ENCODE measurements at places on chromosomes 1 and 21. TPM values are rescaled to one million over a fixed set of nuclear protein-coding genes. Genes with fewer than 3 reads are reported as not detected.

- no peak for DNase-seq
Observed at GRCh38 chr1:53572815-53573173, 113.6 kb downstream of the DMRTB1 start.

DNA sequence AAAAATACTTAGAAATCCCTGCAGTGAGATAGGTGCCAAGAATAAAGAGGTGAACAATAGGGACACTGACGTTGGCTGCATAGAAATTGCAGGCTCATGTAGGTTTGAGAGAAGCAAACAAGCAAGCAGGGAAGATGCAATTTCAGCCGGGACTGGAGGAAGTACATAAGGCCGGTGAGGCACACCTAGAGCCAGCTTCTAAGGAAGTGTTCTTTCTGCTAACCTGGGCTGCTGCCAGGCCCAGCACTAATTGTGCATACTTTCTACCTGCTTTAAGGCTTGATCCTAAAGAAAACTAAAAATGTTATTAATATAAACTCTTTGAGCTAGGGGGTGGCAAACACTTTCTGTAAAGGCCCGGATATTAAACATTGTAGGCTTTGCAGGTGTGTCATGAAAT lies 71.0 kb downstream of the LMO4 start:
- DNase-seq: no peak

CYP4A22 gene
- polyA plus RNA-seq: 7.5 TPM

- no peak for DNase-seq
Observed at GRCh38 chr1:10539411-10540043, 64.8 kb downstream of the PEX14 start.

GRCh38 chr1:171841931-171842761 lies 848 bp downstream of the DNM3 start:
- DNase-seq: no peak

ZMPSTE24 gene
- polyA plus RNA-seq: 60.3 TPM

DNA sequence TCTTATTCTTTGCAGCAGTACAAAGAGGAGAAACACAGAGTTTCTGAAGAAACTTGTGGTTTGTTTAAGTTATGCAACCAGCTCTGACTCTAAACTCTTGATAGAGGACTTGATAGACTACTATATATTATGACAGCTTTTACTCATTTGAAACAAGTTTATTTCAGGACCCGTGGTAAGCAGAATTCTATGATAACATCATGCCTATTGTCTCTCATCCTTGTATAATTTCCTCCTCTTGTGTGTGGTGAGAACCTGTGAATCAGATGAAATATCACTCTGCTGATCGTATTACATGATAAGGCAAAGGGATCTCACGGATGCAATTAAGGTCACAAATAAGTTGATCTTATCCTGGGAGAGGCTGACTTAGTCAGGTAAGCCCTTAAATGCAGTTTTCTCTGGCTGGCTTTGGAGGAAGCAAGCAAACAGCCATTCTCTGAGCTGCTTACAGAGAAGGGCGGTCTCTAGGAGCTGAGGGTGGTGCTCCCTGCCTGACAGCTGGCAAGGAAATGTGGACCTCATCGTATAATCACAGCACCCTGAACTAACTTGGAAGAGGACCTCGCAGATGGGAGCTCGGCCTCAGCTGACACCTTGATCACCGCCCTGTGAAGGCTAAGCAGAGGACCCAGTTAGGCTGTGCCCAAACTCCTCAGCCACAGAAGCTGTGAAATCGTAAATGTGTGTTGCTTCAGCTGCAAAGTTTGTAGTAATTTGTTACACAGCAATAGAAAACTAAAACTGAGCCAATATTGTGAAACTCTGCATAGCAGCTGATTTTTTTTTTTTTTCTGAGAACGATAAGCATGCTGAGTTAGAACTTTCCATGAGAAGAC lies 151.1 kb upstream of the DPT start:
- no peak for DNase-seq

TAS1R1 gene
- polyA plus RNA-seq: not detected

DNA sequence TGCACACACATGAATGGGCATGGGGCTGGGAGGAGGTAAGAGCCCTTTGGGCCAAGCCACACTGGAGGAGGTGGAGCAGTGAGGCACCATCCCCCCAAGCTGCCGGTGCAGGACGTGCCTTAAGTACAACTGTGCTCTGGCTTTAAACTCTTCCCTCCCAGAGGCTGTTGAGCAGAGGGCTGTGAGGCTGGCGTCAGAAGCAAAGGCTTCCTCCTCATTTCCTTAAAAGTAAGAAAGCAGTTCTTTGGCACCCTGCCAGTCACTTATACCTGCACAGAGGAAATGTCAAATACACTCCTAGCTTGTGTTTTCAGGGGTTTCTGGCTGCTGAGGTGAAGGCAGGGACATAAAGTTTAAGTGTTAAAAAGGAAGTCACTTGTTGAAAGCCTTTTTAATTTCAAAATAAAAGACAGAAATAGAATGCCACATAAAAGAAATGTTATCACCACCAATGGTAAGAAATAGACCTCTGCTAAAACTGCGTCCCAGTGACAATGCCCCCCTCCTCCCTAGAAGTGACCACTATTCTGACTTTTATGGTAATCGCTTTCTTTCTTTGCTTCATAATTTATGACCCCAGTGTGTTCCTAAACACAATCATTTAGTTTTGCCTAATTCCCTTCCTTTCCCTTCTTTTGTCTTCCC lies 33.0 kb downstream of the LAMC2 start:
- DNase-seq: no peak

CAMSAP2 gene
- 42.7 TPM for polyA plus RNA-seq

DNA sequence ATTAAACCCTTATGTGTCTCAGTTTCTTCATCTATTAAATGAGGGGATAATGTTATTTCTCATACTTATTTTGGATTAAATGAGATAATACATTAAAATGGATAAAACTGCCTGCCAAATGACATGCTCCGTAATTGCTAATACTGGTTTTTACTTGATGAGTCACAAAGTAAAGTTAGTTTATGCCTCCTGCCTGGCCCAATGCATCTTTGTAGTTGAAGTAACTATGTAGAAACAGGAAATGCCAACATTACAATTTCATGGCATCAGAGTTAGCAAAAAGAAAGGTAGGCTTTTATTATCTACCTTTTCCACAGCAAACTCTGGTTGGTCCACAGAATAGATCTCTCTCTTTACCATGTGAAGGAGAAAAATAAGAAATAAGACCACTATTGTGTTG lies 214.5 kb downstream of the TBX15 start:
- no peak for DNase-seq

TDRD10 gene
- 1.1 TPM for polyA plus RNA-seq

- no peak for DNase-seq
Observed at GRCh38 chr1:84611091-84611490, 36.9 kb upstream of the CTBS start.

- no peak for DNase-seq
Observed at GRCh38 chr1:247054992-247055415, 23.6 kb downstream of the ZNF670 start.

DNA sequence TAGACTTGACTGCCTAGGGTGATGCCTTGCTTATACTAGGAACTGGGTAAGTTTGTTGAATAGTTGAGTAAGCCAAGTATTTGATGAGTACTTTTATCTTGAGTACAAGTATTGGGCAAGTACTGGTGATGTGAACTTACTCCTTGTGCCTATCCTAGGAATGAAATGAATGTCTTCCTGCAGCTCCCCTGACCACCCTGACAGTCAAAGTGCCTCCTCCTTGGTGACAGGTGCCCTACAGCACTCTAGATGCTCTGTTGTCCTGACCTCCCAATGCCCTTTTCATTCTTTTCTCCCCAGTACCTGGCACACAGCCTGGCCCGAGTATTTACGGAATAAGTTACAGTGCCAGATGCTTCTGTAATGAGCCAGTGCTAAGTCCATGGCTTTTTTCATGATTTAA lies 25.5 kb downstream of the PCSK9 start:
- no peak for DNase-seq

- DNase-seq: no peak
Observed at GRCh38 chr21:28509031-28509430, 483.6 kb downstream of the LTN1 start.

- DNase-seq: no peak
Observed at GRCh38 chr1:186497651-186498050, 36.7 kb upstream of the PDC start.

GRCh38 chr1:70628973-70629372 lies 217.9 kb downstream of the CTH start:
- no peak for DNase-seq

DNA sequence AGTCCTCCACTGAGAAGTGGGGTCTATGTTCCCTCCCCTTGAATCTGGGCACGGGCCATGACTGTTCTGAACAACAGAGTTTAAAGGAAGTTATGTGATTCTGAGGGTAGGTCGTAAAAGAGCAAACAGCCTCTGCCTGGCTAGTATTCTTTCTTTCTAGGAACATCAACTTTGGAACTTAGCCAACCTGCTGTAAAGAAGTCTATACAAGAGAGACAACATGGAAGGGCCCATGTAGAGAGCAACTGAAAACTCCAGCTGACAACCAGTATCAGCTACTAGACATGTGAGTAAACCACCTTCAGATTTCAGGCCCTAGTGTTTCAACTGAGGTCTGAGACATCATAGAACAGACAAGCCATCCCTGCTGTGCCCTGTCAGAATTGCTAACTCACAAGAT lies 7.5 kb downstream of the SELENOF start:
- DNase-seq: no peak

GRCh38 chr21:21200939-21201615 lies 202.9 kb downstream of the NCAM2 start:
- no peak for DNase-seq

GRCh38 chr1:200029822-200030152 lies 2.3 kb downstream of the NR5A2 start:
- DNase-seq: no peak

GRCh38 chr1:230587061-230587460 lies 55.2 kb upstream of the COG2 start:
- no peak for DNase-seq

PGLYRP3 gene
- polyA plus RNA-seq: not detected

STIL gene
- polyA plus RNA-seq: 9.0 TPM

DNA sequence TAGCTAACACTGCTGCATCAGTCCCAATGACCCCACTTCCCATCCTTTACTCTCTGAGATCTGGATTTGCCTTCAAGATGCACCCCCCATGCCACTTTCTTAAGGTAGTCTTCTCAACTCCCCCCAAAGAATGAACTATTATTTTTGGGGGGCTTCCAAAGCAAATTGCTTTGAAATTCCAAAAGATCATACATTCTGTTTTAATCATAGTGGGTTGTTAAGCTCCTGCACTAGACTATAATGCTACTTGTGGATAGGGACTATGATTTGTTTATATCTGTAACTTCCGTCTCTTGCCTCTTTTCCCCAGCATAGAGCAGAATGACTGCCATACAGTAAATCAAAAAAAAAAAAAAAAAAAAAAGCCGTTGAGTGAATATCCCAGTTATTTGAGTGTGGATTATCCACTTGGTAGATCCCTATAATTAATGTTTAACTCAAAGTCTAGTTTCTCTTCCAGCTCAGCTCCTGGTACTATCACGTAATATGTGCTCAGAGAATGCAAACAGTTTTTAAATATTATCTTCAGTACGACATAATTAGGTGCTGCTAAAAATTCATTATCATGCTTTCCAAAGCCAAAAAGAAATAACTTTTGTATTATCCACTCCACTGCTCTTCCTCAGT lies 26.9 kb downstream of the KIRREL1 start:
- DNase-seq: no peak

DNA sequence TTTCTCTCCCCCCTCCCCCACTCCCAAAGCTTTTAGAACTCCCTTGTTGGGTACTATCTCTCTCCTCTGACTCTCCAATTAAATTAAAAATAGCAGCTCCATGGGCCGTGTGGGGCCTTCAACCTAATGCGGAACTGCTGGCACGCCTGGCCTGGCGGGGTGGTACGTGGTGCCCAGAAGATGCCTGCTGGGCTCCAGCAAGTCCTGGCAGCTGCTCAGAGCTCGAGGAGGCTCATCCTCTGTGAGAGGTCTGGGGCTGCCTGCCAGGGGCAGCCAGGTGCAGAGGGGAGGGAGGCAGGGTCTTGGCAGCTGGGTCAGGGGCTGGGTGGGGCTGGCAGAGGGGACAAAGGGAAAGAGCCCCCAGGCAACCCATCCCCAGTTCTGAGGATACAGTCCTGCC lies 74.4 kb downstream of the ACTL8 start:
- DNase-seq: no peak

DNA sequence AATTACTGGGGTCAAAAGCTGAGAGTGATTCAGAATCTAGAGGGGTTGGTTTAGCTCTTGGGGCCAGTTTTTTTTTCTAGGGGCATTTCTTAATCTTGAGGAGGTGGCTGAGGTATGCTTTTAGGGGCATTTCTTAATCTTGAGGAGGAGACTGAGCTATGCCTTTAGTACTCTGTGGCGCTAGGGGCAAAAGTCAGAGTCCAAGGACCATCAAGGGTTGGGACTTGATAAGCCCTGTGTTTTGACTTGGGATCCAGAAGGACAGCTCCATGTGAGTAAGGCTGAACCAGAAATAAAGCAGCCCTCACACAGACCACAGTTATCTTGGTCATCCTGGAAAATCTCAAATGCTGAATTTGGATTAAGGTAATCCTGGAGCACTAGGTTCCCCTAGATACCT lies 3.9 kb upstream of the CNIH3 start:
- no peak for DNase-seq

GRCh38 chr1:205577874-205578658 lies 53.7 kb downstream of the ELK4 start:
- no peak for DNase-seq

DNA sequence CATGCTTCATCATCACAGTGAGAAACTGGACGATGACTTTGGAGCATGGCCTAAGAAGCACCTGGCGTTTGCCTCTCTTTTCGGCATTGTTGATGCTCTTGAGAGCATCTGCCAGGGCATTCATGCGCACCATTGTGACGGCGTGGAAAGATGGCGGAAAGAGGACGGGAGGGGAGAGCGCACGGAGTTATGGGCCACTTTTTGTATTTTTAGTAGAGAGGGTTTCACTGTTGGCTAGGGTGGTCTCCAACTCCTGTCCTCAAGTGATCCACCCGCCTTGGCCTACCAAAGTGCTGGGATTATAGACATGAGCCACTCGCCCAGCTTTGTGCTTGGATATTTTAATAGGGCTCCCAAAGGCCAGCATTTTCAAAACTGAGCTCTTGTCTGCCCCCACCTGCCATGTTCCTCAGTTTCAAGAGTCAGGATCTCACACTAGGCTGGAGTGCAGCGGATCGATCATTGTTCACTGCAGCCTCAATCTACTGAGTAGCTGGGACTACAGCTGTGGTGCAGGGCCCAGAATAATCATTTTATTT lies 5.3 kb downstream of the RPS8 start:
- DNase-seq: no peak

DNA sequence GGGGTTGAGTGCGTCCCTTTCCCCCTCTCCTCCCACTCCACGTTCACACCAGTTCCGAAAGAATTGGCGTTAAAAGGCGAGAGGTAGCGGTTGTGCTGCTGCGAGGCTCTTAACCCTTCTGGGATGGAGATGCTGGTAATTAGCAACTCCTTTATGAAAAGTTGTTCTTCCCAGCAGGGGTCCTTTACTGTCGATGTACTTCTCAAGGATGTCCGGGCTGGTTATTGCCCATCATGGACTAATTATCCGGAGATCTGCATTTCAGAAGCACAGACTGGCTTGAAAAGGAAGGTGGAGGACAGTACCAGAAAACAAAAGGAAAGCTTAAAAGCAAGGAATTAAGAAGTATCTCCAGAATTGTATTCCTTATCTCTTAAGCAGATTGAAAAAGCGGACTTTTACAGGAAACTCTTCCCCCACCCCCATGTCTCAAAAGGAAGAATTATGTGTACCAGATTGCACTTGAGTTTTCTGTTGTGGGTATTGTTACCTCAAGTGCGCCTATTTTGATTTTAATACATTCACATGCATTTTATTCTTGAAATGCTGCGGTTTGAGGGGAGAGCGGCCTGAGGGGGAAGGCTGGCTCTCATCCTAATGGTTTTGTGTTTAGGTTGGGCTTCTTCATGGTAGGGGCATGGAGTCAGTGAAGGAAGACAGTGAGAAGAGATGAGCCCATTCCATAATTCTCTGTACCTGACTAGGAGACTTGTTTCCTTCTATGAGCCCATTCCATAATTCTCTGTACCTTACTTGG lies 1.5 kb downstream of the AK4 start:
- no peak for DNase-seq

KCNJ10 gene
- 28.0 TPM for polyA plus RNA-seq

DNAJC28 gene
- 6.3 TPM for polyA plus RNA-seq

Measured in right renal cortex interstitium (tissue), 3 donors.